T-cell (primary cell): ENCODE measurements at places on chromosomes 3 and 15.

DNA sequence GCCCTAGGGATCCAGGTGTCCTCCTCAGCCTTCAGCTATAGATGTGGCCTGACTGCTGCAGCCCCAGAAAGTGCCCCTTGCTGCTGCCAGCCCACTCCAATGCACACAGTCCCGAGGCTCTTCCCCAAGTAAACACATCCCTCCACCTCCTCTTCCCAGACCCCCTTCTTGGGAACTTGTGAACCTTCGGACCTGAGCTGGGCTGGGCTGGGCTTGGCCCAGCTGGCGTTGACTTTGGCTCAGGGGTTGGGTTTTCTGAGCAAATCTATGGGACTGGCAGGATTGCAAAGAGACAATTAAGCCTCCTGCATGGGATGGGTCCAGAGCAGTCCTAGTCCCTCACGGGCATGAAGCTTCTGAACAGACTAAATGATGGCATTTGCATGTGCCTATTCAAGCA is 14.7 kb downstream of the VIPR1 start:
- no peak for DNase-seq

DNA sequence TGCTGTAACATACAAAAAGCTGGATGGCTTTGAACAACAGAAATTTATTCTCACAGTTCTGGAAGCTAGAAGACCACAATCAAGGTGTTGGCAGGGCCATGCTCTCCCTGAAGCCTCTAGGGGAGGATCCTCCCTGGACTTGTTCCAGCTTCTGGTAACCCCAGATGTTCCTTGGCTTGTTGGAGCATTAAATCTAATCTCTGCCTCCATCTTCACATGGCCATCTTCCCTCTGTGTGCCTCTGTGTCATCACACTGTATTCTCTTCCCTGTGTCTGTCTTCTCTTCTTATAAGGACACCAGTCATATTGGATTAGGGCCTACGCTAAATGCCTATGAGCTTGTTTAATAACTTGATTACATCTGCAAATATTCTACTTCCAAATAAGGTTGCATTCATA is 109.5 kb downstream of the STAG1 start:
- DNase-seq, result no peak

DNA sequence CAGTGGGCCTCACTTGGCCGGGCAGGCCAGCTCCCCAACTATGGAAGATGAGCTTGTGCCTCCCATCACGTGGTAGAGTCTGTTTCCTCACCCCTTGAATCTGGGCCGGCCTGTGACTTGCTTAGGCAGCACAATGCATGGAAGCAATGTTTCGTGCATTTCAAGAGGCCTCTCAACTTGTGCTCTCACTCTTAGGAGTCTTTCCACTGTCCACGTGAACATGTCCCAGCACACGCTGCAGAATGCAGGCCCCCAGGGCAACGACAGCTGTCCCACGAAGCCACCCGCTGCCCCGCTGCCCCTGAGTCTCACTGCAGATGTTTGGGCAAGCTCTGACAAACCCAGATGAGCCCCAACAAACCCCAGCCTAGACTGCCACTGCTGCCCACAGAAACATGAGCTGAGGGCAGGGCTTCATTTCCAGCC is 27.2 kb upstream of the SLC41A3 start:
- DNase-seq, result no peak

DNA sequence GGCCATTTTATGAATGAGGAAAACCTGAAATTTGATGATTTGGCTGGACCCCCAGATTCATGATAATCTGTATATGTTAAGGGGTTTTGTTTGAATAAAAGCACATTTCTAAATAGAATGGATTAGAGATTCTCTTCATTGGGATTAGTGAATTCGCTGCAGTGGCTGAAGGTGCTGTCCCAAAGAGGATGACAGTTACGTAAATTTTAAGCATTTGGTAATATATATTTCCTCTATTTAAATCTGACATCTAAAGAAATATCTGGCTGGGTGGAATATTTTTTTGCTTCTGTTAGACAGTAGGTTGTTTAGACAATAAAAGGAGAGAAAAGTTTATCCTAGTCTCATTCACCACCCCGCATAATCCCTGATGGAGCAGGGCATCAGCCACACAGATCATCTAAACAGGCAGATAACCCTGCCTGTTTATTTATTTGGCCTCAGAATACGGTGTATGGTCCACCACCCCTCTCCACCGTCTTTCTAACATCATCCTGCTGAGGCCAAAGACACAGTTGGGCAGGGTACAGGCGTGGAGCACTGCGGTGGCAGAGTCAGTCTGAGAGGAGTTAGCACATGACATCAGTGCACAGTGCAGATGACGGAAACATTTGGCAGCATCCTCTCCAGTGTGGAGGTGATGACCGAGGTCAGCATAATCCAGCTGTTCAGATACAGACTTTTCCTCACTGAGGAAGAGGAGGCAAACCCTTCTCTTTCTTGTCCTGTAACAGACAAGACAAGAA is 20.4 kb upstream of the NFKBIZ start:
- peak; percentile 41 for DNase-seq

- no peak for DNase-seq
Measured at GRCh38 chr3:125212091-125212508, 448 bp downstream of the SLC12A8 start.

DNA sequence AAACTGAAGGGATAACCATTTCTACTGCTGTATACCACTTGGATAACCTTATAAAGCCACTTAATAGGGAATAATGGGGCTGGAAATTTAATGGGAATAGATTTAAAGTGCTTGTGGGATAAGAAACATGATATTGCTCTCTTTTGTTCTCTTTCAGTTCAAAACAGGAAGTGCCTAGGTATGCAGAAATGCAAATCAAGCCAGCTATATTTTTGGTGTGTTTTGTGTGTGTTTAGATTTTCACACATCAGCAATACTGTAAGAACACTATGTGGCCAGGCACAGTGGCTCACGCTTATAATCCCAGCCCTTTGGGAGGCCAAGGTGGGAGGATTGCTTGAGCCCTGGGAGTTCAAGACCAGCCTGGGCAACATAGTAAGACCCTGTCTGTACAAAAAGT is 442.3 kb upstream of the TPRG1 start:
- DNase-seq, result no peak

DNA sequence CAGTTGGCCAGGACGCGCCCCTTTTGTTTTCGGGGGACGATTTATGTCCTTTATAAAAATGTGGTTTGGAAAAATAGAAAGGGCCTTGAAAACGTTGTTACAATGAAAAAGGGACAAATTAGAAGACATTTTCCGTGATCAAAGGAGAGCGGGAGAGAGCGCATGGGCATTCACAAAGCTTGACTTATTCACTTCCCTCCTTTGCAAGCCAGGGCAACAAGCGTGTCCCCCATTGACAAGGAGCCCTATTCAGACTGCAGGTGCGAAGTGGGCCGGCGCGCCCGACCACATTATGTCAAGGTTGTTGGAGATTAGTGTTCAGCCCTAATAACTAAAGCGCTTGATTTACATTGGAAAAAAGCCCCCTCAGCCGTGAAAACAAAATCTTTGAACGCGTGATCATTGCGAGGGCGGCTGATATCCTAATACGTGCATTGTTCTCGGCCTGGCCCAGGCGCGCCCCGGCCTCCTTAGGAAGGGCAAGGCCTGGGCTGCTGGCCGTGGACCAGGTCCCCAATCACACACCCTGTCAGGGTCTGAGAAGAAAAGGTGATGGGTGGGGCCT is 25.9 kb downstream of the ZIC4 start:
- no peak for DNase-seq

- no peak for DNase-seq
Measured at GRCh38 chr3:142595581-142595950, 627 bp upstream of the PLS1 start.

- peak; percentile 10 for DNase-seq
Measured at GRCh38 chr15:40282869-40283614, at the start of gene ANKRD63. Gene ANKRD63 (minus strand): TSS chr15:40283064. CDS start chr15:40282586, 478 bp downstream.

GRCh38 chr3:161939918-161940620 is 443.5 kb downstream of the OTOL1 start:
- DNase-seq, result no peak

- DNase-seq, result no peak
Measured at GRCh38 chr15:46707452-46707851, 1009.9 kb upstream of the SEMA6D start.

DNA sequence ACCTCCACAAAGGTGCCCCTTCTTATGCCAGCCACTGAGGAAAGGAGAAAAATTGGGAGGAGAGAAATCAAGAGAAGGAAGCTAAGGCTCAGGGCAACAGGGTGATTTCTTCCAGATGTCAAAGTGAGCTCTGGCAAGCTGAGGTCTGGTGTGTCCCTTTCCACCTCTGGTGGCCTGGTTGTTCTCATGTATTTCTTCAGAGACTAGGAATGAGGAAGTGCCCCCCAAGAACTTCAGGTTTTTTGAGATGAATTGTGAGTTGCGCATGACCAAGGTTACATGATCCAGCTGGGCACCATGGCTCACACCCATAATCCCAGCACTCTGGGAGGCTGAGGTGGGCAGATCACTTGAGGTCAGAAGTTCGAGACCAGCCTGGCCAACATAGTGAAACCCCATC is 5.6 kb downstream of the RAB6B start:
- no peak for DNase-seq
